ENCODE measurements at places on chromosomes 5 and 9.

DNA sequence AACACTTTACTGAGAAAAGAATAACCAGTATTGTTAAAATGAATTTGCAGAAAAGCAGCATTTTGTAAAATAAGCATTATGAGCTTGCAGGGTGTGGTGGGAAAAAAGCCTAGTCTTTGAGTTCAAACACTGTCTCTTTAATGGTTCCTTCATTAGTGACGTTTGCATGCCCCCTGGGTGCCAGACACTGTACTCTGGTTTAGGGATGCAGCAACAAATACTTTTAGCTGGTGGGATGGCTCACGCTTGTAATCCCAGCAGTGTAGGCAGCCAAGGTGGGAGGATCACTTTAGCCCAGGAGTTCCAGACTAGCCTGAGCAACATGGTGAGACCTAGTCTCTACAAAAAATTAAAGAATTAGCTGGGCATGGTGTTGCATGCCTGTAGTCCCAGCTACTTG lies 62.3 kb downstream of the MAST4 start:
- DNase-seq, result no peak

- DNase-seq, result no peak
Measured at GRCh38 chr5:173099461-173099860, 43.3 kb downstream of the CREBRF start.

- DNase-seq, result no peak
Measured at GRCh38 chr5:133939668-133940067, 28.8 kb downstream of the C5orf15 start.

GRCh38 chr9:82105729-82106128 lies 117.2 kb downstream of the SPATA31D1 start:
- no peak for DNase-seq

DNA sequence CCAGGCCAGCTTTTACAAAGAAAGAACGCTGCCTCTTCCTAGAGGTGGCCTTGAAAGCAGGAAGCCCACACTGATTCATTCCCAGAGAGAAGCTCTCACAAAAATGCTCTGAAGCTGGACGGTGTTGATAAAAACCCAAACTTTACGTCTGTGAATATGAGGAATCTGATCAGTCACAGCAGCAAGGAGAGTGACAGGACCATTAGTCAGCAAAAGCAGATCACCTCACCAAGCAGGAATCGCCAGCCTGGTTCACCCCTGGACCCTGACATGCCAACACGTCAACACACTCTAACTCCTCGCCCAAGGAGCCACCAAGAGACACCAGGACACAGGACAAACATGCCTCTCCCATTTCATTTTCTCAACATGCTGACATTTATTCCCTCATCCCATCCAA lies 70.6 kb upstream of the ZNF622 start:
- no peak for DNase-seq

DNA sequence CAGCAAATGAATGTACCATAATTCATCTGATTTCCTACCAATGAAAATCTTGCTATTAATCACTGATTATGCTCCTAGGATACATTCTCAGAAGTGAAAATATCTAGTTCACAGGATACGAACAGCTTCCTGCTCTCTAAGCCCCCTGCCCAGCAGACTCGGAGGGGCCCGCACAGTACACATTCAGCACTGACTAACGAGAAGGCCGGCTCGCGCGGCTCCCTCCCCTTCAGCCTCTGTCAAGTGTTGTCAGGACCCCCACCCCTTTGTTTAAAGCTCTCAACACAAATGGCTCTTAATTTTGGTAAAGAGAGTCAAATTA lies 82.0 kb downstream of the PRRT1B start:
- no peak for DNase-seq

- DNase-seq, result no peak
Measured at GRCh38 chr9:98372077-98372836, 116.8 kb upstream of the TBC1D2 start.

- DNase-seq, result no peak
Measured at GRCh38 chr9:132879457-132880323, 992 bp downstream of the SPACA9 start.

GRCh38 chr5:3107156-3107611 lies 355.7 kb upstream of the IRX2 start:
- no peak for DNase-seq

DNA sequence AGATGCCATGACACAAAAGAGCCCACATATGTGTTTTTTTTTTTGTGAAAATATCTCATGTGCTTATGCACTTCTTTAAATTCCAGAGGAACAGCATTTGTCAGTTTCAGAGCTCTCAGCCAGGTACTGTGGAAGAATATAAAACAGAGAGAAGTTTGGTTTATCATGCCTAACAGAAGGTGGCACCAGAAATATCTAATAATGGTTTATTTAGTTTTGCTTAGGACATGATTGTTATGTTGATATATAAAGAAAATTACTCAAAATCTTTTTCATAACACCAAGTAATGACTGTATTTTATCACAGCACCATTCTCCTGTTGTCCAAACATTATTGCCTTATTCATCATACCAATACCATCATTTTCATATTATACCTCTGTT lies 455.6 kb upstream of the ACTBL2 start:
- DNase-seq, result no peak

GRCh38 chr9:98120476-98120875 lies 1.5 kb upstream of the TRIM14 start:
- DNase-seq, result no peak

Measured in activated T-cell treated with anti-CD3 and anti-CD28 coated beads, Interleukin-2, amount 50 U/mL, for 1 hour (primary cell).